ENCODE measurements at places on chromosomes 5 and 9. TPM values are rescaled to one million over a fixed set of nuclear protein-coding genes. Genes with fewer than 3 reads are reported as not detected.

Gene QRFP
- total RNA-seq = not detected

Gene SPINK13
- not detected for total RNA-seq

Gene F2RL2
- not detected for total RNA-seq

Gene SPINK14
- total RNA-seq = not detected

Gene NR2F1
- not detected for total RNA-seq

Gene PCDHGB5
- 0.61 TPM for total RNA-seq

Gene PCSK5
- total RNA-seq = 3.0 TPM

Gene PCDHGA12
- 0.18 TPM for total RNA-seq

Gene GFI1B
- not detected for total RNA-seq

Gene HTR1A
- total RNA-seq = not detected

Gene TMOD1
- total RNA-seq = 1.1 TPM

Gene AFAP1L1
- not detected for total RNA-seq

Gene PDE6A
- not detected for total RNA-seq

Gene RALGPS1
- total RNA-seq = 2.7 TPM

Gene C6
- total RNA-seq = not detected

Gene ARHGEF28
- total RNA-seq = not detected

Gene AUH
- total RNA-seq = 30.6 TPM

Gene TMEM215
- not detected for total RNA-seq

Gene C5orf58
- total RNA-seq = not detected

Gene UGT3A1
- not detected for total RNA-seq

Gene ELOVL7
- 0.39 TPM for total RNA-seq

Gene PCDHGA5
- total RNA-seq = 0.55 TPM

Gene CATSPER3
- total RNA-seq = 0.95 TPM
